CD8-positive, alpha-beta memory T cell (primary cell): ENCODE measurements at places on chromosomes 7 and 10. TPM values are rescaled to one million over a fixed set of nuclear protein-coding genes. Genes with fewer than 3 reads are reported as not detected.

PLA2G12B gene
- total RNA-seq, result not detected

KCNIP2 gene
- total RNA-seq, result 1.0 TPM

NYAP1 gene
- total RNA-seq, result 0.18 TPM

CDC123 gene
- total RNA-seq, result 162 TPM

TAS2R3 gene
- 0.98 TPM for total RNA-seq

RBM48 gene
- 18.0 TPM for total RNA-seq

SPAM1 gene
- not detected for total RNA-seq

AOAH gene
- total RNA-seq, result 25.0 TPM

C10orf105 gene
- total RNA-seq, result 0.04 TPM

TMEM270 gene
- total RNA-seq, result not detected

LRCH4 gene
- total RNA-seq, result 101 TPM

ANXA8L1 gene
- total RNA-seq, result not detected

GIMAP4 gene
- total RNA-seq, result 57.3 TPM

ENO4 gene
- not detected for total RNA-seq

NOLC1 gene
- total RNA-seq, result 330 TPM

FOXI2 gene
- total RNA-seq, result not detected

CALN1 gene
- total RNA-seq, result not detected
